Suppressor macrophage (primary cell): ENCODE measurements at places on chromosomes 12 and 14.

DNA sequence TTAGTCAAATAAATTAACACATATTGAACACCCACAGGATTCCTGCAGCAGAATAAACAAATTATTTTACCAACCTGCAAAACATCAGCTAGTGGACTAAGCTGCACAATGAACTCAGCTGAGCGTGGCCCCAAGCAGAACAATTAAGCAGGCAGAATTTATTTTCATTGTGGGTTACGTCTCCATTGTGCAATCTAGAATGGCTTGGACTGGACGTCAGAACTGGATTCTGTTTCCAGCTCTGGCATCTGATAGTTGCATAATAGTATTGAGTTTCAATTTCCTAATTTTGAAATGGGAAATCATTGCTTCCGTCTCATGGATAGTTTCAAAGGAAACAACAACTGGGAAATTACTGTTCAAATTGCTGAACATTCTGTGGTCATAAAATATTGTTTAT, 35.5 kb upstream of the RERG start:
- DNase-seq = peak; percentile 29

DNA sequence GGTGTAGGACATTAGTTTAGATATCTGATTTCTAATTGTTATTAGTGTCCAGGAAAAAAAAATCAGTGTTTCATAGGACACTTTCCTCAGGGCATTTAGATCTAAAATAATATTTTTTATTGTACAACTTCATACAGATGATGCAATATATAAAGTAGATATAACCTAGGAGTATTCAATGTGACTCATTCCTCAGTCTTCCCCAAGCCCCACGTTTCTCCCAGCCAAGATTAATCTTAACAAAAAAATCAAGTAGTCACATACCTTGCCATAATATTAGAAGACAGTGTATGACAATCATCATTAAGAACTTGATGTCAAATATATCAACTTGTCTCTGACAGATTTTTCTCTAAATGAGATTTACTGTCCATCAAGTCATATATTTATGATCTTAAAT, 37.1 kb downstream of the PPFIA2 start:
- DNase-seq = no peak

- DNase-seq = no peak
These were observed 25.1 kb upstream of the VPS33A start for GRCh38 chr12:122291431-122291830.

DNA sequence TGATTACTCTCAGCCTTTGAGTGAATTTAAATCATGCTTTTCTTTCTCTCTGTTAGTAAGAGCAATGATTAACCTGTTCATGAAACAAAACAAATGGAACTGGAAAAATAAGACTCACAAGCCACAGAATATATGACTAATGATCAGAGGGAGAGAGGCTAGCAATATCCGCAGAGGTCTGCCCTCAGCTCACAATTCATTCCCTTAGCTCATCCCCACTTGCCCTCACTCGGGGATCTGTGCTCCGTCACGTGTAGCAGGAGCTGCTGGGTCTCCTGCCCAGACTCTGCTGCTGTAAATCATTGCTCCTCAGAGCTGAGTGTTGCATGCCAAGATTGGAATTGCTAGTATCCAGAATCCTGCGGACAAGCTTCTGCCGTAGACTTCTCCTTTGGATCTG, 53.1 kb upstream of the GNG2 start:
- DNase-seq = no peak

DNA sequence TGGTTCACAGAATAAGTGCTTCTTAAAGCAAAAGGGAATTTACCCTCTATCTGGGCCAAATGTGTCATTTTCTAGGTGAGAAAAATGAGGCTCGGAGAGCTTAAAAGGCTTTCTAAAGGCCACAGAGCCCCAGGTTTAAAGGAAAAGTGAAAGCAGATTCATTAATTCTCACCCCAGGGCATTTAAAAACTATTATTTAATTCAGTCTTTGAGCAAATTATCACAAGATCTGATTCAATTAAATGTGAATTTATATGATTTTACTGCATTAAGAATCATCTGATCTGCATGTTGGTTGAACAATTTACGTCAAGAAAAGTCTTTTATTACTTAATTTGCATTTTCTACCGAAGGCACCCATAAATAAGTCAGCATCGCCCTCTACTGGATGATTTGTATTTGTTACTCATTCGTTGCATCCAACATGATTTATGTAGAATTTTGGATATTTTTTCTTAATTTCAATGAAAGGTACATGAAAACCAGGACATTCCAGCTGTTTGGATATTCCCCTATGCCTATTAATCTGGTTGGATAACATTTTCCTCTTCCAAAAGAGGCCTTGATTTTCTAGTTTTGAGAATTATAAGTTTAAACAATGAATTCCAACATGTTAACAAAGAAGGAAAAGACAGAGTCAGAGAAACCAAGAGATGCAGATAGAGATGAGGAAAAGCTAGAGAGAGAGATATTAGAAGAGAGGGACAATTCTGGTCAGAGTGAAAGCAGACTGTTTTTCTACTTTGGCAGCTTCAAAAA, 19.1 kb upstream of the DHRS7 start:
- DNase-seq = peak; percentile 88

- DNase-seq = no peak
These were observed 41.6 kb downstream of the CHST11 start for GRCh38 chr12:104498211-104498801.

DNA sequence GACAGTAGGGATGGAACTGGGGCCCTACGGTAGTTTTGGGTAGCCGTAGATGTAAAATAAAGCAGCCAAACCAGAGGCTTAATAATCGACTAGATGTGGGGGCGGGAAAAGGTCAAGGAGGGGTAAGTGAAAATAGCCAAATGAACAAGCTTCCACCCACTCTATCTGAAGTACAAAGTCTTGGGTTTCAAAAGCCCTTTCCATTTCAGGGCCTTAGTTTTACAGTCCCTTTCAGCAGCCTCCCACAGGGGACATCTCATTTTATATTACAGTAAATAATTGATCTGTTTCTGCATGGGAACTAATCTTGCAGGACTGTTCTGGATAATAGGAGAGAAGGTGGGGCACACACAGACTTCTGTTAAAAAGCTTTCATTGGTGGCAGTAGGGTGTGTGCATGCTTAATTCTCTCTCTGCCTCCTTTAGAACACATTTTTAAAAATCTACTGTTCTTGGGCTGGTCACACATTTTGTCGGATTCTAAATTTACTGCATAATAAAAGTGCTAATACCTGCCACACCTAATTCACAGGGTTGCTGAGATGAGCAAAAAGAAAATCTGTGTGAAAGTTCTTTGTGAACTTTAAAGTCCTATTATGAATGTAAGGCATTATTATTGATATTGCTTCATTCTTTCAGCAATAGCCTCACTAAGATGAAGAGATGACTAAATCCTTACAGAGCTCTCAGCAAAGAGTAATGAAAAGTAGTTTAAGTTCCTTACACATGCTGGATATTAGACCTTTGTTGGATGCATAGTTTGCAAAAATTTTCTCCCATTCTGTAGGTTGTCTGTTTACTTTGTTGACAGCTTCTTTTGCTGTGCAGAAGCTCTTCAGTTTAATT, 104.6 kb downstream of the ITPR2 start:
- no peak for DNase-seq

DNA sequence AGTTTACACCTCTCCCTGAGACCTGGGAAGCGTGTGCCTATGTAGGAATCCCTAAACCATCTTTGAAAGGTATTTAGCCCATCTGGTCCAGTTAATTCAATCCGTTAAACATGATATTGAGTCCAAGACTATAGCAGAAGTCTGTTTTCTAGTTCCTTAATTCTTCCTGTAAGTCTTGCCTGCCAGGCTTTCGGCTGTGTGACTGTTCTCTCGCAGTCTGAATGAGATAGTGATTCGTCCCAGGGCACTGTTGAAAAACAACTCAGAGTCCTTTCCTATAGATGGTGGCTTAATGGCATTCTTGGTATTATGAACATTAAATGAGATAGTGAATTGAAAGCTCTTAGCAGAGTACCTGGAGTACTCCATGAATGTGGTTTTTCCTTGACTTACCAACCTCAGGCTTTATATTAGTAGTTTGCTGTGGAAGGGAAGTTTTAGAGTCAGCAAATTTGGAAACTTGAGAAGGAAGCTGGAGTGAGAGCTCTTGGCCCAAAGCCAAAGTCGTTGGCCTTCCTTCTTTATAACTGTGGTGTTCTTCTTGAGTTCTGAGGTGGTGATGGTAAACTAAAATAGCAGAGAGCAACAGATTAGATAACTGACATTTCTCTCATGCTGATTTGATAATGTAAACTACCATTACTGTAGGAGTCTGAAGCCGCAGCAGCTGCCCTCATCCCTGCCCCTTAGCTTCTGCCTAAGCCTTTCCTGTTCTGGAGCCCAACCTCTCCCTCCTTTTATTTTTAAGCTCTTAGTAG, 76.5 kb downstream of the TGFB3 start:
- peak; percentile 81 for DNase-seq

GRCh38 chr14:64971943-64972791, at the start of gene RAB15:
Gene RAB15 (minus strand): TSS chr14:64972336. CDS start chr14:64972076, 260 bp downstream.
- DNase-seq = peak; percentile 70

- no peak for DNase-seq
These were observed 66.9 kb upstream of the CPSF6 start for GRCh38 chr12:69172491-69172890.

DNA sequence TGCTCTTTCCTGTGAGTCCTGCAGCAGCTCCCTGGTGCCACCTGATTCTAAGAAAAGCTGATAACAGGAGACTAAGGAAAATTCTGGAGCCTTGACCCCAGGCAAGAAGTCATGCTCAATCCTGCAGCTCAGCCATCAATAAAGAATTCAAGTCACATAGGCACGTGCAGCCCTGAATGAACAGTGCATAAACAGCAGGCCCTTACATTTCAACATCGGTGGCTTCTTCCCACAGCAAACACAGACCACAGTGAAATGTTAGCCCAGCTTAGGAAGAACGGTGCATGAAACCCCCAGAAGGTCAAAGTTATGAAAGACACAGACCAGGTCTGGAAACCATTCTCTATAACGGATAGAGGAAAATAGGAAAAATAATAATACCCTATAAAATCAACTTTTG, 10.5 kb downstream of the CINP start:
- DNase-seq = no peak

GRCh38 chr12:120668868-120669840, 17.8 kb upstream of the MLEC start:
- DNase-seq = no peak

GRCh38 chr14:104184911-104185499, 46.6 kb downstream of the KIF26A start:
- DNase-seq = no peak

GRCh38 chr14:91420686-91421085, 3.1 kb upstream of the CCDC88C start:
- DNase-seq = no peak

GRCh38 chr12:46472893-46473633, 100.5 kb upstream of the SLC38A2 start:
- DNase-seq = no peak

- DNase-seq = no peak
These were observed 179.1 kb downstream of the KITLG start for GRCh38 chr12:88401155-88401554.

- DNase-seq = no peak
These were observed 370.3 kb upstream of the TMEM132C start for GRCh38 chr12:127896661-127897060.

- DNase-seq = no peak
These were observed 73.9 kb downstream of the BMP4 start for GRCh38 chr14:53882684-53883083.

- no peak for DNase-seq
These were observed 23.8 kb upstream of the STK38L start for GRCh38 chr12:27220055-27220987.

GRCh38 chr12:85085066-85085465, 48.9 kb downstream of the LRRIQ1 start:
- no peak for DNase-seq

DNA sequence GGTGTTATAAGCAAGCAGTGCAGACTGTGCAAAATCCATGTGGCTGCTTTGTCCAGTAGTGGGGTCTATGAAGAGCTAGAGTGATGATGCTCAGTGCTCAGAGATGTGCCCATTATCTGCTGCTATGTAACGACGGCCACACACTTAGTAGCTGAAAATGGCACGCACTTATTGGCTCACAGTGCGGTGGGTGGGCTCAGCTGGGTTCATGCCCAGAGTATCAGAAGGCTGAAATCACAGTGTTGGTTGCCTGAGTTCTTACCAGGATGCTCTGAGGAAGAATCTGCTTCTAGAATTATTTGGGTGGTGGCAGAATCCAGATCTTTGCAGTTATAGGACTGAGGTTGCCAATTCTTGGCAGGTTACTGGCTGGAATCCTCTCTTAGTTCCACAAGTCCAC, 124.7 kb downstream of the SLC15A4 start:
- DNase-seq = no peak

- no peak for DNase-seq
These were observed 7.5 kb downstream of the FOXG1 start for GRCh38 chr14:28773861-28774691.

DNA sequence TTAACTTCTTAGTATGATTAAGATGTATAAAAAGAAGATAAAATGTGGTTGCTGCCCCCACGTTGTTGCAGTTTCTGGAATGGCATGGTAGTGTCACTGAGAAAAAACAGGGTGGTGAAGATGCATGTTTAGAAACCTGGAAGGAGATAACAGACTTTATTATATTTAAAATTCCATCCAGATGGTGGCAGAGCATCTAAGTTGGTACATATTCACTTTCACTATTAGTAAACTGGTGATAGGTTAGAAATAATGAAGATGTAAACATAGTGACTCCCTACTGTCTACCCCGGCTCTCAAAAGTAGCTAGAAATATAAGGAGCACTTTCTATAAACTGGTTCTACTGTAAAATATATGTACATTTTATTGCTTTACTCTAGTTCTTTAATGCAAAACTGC, 279.3 kb downstream of the NPAS3 start:
- DNase-seq = no peak

DNA sequence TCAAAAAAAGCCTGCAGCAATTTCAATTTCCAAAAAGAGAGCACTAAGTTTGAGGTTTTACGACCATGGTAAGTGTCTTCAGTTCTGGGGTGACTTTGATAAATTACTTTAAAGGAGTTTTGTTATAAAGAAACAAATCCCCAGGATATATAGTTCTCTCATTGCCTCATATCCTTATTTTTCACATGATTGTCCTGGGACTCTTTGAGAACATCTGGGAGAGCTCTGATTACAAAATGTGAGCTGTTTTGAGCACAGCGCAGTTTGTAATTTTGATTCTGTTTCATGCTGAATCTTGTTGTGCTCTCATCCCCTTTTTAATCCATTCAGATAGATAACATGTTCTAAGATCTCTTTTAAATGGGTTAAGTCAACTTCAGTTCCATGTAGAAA, 67.7 kb upstream of the DCN start:
- DNase-seq = no peak
